Activated T-helper 9 cell treated with anti-CD3 and anti-CD28 coated beads, Interleukin-2, amount 50 U/mL, for 16 hours (primary cell): ENCODE measurements at places on chromosomes 4 and X.
A peak's percentile ranks its signal among the peaks of the same experiment; 100 is the strongest.

DNA sequence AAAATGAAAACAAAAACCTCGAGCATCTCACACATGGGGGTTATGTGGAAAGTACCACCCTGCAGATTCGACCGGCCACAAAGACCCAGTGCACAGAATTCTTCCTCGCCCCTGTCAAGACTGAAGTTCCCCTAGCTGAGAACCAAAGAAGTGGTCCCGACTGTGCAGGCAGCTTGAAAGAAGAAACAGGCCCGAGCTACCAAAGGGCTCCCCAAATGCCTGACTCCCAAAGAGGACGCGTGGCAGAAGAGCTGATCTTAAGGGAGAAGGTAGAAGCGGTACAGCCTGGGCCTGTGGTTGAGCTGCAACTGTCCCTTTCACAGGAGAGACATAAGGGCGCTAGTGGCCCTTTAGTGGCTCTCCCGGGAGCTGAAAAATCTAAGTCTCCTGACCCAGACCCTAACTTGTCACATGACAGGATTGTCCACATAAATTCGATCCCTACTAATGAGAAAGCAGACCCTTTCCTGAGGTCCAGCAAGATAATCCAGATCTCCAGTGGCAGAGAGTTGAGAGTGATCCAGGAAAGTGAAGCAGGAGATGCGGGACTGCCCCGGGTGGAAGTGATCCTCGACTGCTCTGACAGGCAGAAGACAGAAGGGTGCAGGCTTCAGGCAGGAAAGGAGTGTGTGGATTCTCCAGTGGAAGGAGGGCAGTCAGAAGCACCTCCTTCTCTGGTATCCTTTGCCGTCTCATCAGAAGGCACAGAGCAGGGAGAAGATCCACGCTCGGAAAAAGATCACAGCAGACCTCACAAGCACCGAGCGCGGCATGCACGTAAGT, 108.8 kb upstream of the MYOZ2 start:
- no peak for DNase-seq

DNA sequence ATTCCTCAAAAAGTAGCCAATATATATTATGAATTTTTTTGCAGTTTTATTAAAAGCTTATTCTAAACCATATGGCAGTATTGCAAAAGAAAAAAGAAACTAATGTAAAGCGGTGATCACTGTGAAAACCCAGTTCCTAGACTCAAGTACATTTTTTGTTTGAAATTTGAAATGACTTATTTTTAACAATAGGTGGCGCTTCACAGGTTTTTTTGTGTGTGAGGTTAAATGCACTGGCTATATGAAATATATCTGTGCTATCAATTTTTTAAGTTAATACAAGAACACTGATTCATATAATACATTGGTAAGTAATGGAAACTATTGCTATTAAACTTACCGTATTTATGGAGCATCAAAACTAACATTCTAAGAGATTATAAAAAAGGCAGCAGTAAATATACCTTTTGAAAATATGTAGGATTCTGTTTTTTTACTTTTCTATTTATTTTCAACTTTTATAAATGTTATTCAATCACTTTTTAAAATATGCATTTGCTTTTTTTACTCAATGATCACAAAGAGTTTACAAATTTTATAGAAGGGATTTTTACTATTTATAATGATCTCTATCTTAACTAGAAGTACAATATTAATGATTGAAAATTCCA, 5.6 kb upstream of the SPRY1 start:
- no peak for DNase-seq

- DNase-seq = no peak
These were observed 5.7 kb downstream of the TRIM75 start for GRCh38 chr4:165059386-165059785.

DNA sequence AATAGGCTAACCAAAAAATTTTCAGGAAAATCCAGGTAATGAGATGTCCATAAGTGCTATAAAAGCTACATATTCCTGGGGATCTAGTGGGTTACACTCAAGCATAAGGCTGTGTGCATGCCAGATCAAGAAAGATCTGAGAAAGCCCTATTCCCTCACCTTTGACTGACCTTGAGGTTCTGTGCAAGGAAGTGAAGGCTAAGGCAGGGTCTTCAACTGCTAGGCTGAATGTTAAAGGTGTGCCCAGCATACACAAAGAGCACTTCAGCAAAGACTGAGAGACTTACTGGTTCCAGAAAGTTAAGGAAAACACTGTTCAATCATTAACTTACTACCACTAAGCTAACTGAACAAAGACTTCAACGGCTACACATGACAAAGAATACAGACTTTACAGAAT, 269.7 kb downstream of the GPC3 start:
- no peak for DNase-seq

DNA sequence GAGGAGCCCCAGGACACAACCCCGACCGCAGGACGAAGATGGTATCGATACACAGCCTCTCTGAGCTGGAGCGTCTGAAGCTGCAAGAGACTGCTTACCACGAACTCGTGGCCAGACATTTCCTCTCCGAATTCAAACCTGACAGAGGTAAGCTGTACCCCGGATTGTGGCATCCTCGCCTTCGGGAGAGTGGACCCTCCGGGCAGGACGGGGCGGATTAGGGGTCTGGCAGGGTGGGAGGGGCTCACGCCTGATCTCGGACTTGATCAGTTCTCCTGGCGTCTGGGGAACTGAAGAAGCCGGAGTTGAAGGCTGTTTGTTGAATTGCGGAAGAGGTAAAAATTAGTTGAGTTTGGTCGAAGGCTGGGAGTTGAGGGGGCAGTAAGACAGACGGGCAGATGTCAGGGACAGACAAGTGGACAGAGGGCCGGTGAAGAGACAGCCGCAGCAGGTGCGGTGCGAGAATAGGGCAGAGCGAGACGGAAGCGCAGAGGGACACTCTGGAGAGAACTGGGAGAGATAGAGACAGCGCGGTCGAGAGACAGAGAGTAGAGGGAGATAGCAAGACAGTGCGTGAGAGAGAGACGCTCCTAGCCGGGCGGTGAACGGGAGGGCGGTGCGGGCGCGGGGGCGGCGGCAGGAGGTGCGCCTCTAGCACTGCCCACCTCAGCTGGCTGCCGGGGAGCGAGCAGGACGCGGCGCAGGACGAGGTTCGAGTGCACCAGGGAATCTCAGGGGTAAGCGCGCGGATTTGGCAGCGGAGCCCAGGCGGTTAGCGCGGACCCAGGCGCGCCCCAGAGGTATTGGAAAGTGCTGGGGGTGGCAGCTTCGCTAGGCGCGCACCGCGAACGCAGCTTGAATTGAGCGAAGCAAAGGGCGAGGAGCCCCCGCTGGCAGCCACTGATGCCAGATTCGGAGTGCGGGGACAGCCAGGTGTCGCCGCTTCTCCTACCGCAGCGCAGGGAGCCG, 23.9 kb downstream of the ARHGAP36 start:
- DNase-seq = no peak

GRCh38 chrX:131331152-131331551, 42.0 kb upstream of the IGSF1 start:
- DNase-seq = no peak

DNA sequence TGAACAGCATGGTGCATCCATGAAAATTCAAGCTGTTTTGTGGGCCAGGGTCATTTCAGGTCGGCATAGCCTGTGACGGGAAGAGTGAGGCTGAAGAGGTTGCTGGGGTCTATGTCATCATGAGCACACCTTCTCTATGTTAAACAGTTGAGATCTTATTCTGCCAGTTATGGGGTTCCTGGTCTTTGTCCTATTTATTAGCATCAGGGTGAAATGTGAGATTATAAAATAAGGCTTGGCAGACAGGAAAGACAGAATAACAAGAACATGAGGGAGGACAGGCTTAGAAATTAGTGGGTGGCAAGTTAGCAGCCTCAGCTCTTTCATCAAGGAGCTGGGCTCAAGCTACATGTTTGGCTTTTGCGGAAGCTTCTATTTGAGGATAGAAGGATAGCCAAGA, 51.7 kb upstream of the CLNK start:
- DNase-seq = no peak

DNA sequence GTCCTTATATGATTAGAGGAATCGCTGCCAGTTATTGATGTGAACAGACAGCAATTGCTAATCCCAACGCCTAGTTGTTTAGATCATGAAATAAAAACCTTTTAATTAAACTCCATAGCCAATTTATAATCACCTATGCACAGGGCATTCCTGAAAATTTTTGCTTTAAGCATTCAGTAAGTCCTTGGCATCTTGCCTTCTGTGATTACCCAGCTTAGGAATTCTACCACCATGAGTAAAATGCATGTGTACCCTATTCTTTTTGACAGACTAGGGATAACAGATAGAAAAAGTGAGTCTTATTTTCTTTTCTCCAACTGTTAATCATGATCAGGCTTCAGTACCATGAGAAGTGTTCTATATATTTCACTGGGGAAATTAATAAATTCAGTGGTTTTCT, 995.3 kb upstream of the GRIA3 start:
- DNase-seq = no peak

DNA sequence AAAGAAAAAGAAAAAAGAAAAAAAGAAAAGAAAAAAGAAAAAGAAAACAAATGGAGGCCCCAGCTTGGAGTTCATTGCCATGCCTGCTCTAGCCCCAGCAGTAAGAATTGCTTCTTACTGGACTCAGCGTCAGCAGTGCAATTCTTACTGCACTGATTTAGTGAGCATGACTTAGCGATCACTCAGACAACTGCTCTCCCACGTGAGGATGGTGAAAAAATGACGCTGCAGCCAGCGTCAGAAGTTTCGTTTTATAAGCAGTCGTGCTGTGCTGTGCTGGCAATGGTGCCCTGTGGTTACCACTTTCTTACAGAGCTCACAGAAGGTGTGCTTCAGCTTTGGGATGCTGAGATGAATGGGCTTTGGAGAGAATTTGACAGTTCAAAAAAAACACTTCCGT, 68.3 kb upstream of the DDX3X start:
- DNase-seq = peak; percentile 16

GRCh38 chr4:15488136-15488535, 18.5 kb downstream of the CC2D2A start:
- DNase-seq = no peak

GRCh38 chr4:48699475-48699874, 80.6 kb downstream of the FRYL start:
- DNase-seq = no peak
